Kidney (tissue), 22 donors: ENCODE measurements at places on chromosomes 7 and 10. TPM values are rescaled to one million over a fixed set of nuclear protein-coding genes. Genes with fewer than 3 reads are reported as not detected.

- no peak for DNase-seq
- no peaks in the 10 kb centered on the region for H3K36me3 ChIP-seq
- no peak overlapping the region for H3K4me3 ChIP-seq
- H3K4me1 ChIP-seq = no peaks in the 10 kb centered on the region
These were observed 128.7 kb downstream of the ETV1 start for GRCh38 chr7:13860734-13861133.

- H3K36me3 ChIP-seq = no peaks in the 10 kb centered on the region
- DNase-seq = no peak
- no peaks in the 10 kb centered on the region for H3K27me3 ChIP-seq
- peak overlapping the region; percentile 51 for H3K4me3 ChIP-seq
- H3K4me1 ChIP-seq = no peaks in the 10 kb centered on the region
- no peak overlapping the region for H3K27ac ChIP-seq
These were observed 120.1 kb downstream of the DYNC2I1 start for GRCh38 chr7:158976468-158976848.

DNA sequence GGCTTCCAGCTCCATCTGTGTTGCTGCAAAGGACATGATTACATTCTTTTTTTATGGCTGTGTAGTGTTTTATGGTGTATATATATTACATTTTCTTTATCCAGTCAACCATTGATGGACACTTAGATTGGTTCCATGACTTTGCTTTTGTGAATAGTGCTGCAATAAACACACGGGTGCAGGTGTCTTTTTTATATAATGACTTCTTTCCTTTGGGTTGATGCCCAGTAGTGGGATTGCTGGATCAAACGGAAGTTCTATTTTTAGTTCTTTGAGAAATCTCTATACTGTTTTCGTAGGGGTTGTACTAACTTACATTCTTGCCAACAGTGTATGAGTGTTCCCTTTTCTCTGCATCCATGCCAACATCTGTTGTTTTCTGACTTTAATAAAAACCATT is 189.7 kb downstream of the ACTR3B start:
- H3K27ac ChIP-seq = no peak overlapping the region
- no peak overlapping the region for H3K4me3 ChIP-seq
- DNase-seq = no peak
- no peaks in the 10 kb centered on the region for H3K36me3 ChIP-seq
- H3K4me1 ChIP-seq = no peaks in the 10 kb centered on the region
- no peaks in the 10 kb centered on the region for H3K27me3 ChIP-seq

- no peaks in the 10 kb centered on the region for H3K27me3 ChIP-seq
- H3K36me3 ChIP-seq = no peaks in the 10 kb centered on the region
- H3K4me3 ChIP-seq = peak overlapping the region; percentile 79
- peak overlapping the region; percentile 88 for H3K27ac ChIP-seq
- peak; percentile 77 for DNase-seq
These were observed 2.0 kb downstream of the AGAP3 start for GRCh38 chr7:151088019-151088855.

DNA sequence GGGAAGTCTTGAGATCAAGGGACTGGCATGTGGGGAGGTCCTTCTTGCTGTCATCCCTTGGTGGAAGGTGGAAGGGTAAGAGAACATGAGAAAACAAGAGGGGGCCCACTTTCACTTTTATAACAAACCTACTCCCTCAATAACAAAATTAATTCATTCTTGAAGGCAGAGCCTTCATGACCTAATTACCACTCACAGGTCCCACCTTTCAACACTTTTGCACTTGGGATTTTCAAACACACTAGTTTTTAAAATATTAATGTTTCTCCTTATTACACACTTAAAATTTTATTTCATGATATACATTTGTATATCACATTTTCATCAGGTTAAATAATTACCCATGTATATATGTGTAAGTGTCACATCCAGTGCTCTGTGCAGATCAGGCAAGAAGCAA is 2.0 kb downstream of the ST7 start:
- no peaks in the 10 kb centered on the region for H3K36me3 ChIP-seq
- H3K4me1 ChIP-seq = peaks cover 18% of the 10 kb centered on the region
- no peak overlapping the region for H3K4me3 ChIP-seq
- H3K27ac ChIP-seq = peak overlapping the region; percentile 67
- no peaks in the 10 kb centered on the region for H3K27me3 ChIP-seq

DNA sequence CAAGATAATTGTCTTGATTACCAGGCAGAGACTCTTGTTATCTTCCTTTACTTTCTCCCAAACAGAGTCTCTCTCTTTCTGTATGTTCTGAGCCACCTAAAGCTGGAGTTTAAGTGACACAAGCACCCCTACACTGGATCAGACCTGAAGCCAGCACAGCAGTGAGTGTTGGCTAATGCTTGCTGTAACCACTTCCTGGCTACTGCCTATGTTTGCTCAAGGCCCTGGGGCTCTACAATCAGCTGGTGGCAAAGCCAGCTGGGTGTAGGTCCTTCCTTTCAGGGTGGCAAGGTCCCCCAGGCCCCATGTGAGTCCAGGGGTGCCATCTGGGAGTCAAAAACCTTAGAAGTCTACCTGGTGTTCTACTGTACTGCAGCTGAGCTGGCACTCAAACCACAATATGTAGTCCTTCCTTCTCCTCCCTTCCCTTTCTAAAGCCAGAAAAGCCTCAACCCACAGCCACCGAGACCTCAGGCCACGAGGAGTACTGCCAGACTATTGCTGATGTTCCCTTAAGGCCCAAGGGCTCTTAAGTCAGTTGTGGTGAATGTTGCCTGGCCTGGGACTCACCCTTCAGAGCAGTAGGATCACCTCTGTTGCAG is 416.3 kb downstream of the ADRA2A start:
- H3K4me3 ChIP-seq = no peak overlapping the region
- no peaks in the 10 kb centered on the region for H3K36me3 ChIP-seq
- no peak for DNase-seq
- H3K27me3 ChIP-seq = no peaks in the 10 kb centered on the region
- H3K4me1 ChIP-seq = no peaks in the 10 kb centered on the region

DNA sequence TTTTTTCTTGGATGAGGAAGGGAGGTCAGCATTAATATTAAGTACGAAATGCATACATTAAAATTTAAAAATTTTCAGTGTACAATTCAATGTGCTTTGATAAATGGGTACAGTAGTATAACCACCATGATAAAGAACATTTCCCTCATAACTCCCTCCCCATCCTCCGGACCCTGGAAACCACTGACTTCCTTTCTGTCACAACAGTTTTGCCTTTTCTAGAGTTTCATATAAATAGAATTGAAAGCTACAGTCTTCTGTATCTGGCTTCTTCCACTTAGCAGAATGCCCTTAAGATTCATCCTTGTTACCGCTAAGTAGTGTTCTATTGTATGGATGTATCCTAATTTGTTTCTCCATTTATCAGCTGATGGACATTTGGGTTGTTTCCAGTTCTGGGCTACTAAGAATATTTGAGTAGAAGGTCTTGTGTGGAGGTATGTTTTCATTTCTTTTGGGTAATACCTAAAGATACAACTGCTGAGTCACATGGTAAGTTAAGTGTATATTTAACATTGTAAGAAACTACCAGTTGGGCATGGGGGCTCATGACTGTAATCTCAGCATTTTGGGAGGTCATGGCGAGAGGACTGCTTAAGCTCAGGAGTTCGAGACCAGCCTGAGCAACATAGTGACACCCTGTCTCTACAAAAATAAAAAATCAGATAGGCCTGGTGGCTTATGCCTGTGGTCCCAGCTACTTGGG is 30.8 kb downstream of the ABI1 start:
- DNase-seq = no peak
- no peak overlapping the region for H3K4me3 ChIP-seq
- no peaks in the 10 kb centered on the region for H3K36me3 ChIP-seq
- no peaks in the 10 kb centered on the region for H3K27me3 ChIP-seq

DNA sequence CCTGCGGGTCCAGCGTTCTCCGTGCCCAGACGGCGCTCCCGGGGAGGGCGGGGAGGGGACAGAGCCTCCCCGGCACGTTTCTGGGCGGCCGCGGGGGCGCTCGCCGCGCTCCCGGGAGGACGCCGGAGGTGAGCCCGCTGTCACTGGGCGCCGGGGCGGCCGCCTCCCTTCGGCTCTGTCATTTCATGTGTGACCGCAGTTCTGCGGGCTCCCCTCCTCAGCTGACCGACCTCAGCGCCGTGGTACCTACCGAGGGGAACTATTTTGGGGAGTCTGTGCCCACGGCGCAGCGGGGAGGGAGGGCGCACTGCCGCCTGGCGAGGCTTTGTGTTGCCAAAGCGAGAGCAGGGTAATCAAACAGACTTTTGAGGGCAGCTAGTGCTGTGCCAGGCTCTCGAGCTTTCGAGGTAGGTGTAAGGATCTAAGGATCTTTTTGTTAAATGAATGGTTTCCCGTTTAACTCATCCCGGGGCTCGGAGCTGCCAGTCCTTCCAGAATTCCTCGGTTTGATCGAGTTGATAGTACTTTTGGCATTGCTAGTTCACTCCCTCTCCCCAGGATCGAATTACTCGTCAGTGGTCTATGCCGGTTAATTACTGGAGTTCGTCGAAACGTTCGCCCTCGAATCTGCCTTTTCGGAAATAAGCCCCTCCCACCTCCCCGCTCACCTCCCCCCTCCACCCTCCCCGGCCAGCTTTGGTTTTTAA is 1.9 kb downstream of the ARID5B start:
- DNase-seq = peak; percentile 73
- peak overlapping the region; percentile 83 for H3K4me3 ChIP-seq
- no peaks in the 10 kb centered on the region for H3K27me3 ChIP-seq
- no peaks in the 10 kb centered on the region for H3K4me1 ChIP-seq

DNA sequence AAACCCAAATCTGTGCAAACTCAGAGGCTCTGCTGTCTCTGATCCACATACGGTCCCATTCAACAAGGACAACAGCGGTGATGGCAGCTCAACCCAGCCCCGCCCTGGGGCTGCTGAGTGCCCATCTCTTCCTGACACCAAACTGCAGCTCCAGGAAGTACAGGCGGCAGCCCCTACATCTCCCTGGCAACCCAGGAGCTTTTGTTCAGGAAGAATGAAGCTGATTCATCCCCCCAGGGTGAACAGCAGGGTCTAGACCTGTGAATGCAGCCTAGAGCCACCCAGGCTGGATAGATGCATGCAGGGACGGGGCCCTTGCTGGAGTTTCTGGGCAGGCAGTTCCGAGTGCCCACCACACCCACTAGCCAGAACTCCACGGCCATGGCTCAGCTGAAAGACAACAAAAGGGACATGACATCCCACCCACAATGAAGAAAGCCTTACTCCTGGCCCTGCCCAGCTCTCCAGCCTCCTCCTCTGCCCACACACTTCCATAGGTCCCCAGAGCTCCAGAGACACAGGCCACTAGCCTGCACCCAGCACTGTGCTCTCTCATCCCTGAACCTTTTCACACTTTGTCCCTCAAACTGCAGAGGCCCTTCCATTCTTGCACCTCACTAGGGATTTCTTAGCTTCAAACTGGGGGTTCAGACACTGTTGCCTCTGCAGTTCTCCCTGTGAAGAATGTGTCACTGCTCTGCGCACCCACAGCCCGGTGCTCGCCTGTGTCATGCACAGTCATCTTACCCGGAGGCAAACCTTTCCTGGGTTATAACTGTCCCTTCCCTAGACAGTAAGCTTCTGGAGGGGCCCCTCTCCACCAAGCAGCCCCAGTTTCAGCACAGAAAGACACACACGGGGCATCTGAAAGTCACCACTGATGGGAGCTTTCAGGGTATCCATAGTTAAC is 99.1 kb downstream of the GRID1 start:
- H3K4me1 ChIP-seq = no peaks in the 10 kb centered on the region
- no peak for DNase-seq
- H3K27ac ChIP-seq = no peak overlapping the region
- no peak overlapping the region for H3K4me3 ChIP-seq
- no peaks in the 10 kb centered on the region for H3K36me3 ChIP-seq
- peaks cover 2% of the 10 kb centered on the region for H3K27me3 ChIP-seq

DNA sequence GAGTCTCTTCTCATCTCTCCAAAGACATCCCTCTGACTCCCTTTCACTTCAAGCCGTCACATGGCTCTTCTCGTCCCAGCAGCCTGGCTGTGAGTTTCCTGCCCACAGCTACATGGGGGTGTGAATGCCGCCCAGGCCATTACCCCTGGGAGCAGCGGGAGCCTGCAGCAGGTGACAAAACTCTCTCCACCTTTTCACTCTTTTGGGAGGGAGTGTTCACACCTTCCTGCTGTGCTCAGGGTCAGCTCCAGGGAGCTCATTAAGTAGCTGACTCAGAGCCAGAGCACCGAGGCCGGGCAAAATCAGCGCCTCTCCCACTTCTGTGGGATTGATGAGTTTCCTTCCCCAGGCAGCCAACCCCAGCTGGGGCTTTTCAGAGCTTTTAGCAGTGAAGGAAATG is 271.3 kb downstream of the TYW1 start:
- H3K27ac ChIP-seq = no peak overlapping the region
- no peaks in the 10 kb centered on the region for H3K27me3 ChIP-seq
- H3K4me3 ChIP-seq = no peak overlapping the region
- no peaks in the 10 kb centered on the region for H3K4me1 ChIP-seq

GRCh38 chr10:100520811-100521210 is 1.1 kb upstream of the SEC31B start:
- no peaks in the 10 kb centered on the region for H3K27me3 ChIP-seq
- H3K27ac ChIP-seq = no peak overlapping the region
- H3K4me1 ChIP-seq = no peaks in the 10 kb centered on the region
- H3K4me3 ChIP-seq = no peak overlapping the region
- DNase-seq = no peak

DNA sequence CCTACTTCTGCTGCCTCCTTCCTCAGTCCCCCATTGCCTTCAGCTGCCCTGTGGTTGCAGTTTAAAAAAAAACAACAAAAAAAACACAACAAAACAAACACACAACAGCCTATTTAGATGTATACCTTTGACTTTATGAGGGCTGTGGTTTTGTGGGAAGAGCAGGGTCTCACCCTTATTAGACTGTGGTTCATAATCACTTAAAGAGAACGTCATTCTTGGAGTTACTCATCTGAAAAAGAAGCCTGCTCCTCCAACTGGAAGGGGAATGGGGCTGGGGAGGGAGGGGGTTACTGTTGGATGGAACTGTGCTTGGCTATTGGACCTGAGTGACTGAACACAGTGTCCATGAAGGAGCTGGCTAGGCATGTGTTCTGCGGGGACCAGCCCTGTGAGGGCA is 48.1 kb downstream of the SDK1 start:
- H3K4me1 ChIP-seq = no peaks in the 10 kb centered on the region
- H3K4me3 ChIP-seq = no peak overlapping the region
- H3K27me3 ChIP-seq = no peaks in the 10 kb centered on the region
- no peak for DNase-seq

ACBD7 gene
- 0.50 TPM for total RNA-seq

ZNF365 gene
- 1.0 TPM for total RNA-seq

ANKRD1 gene
- not detected for total RNA-seq

STOX1 gene
- total RNA-seq = 1.5 TPM

CLEC2L gene
- not detected for total RNA-seq

SPOCK2 gene
- 19.7 TPM for total RNA-seq

MYL10 gene
- total RNA-seq = not detected

WDFY4 gene
- total RNA-seq = 13.3 TPM

MAP3K8 gene
- total RNA-seq = 41.6 TPM
